ENCODE measurements at places on chromosomes 7 and 10.

GRCh38 chr10:25758041-25758457 is 176.0 kb upstream of the MYO3A start:
- no peak for DNase-seq

DNA sequence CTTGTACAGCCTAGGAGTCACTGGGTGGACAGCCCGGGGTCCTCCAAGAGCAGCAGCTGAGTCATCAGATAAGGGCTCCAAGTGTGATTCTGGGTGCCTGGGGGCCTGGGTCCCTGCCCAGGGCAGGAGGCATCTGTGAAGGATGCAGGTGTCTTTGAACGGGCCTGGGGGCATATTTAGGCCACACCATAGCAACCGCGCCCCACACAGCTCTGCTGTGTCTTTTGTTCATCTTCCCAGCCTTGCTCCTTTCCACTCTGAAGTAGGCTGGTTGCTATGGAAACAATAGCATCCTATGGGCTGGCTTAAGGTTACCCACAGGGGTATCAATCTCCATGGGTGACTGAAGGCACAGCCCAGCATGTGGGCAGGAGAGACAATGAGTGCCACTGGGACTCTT is 324.7 kb downstream of the TCERG1L start:
- DNase-seq, result no peak

DNA sequence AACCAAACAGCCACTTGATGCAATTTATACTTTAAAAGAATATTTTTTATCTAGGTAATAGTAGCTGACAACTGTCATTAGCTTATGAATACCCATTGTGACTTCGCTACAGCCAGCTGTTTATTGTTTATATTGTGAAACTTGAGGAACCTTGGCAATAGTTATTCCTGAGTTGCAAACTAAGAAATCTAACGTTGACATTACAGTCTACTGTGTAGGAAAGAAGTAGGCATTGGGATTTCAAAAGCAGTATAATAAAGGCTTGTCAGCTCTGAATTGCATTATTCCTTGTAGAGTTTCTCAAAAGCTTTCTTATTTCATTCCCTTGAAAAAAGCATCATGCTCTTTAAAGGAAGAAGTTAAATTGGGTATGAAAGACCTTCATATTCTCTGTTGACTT is 42.7 kb upstream of the OIT3 start:
- DNase-seq, result no peak

GRCh38 chr10:15719049-15719898 is 448 bp downstream of the ITGA8 start:
- DNase-seq, result no peak

DNA sequence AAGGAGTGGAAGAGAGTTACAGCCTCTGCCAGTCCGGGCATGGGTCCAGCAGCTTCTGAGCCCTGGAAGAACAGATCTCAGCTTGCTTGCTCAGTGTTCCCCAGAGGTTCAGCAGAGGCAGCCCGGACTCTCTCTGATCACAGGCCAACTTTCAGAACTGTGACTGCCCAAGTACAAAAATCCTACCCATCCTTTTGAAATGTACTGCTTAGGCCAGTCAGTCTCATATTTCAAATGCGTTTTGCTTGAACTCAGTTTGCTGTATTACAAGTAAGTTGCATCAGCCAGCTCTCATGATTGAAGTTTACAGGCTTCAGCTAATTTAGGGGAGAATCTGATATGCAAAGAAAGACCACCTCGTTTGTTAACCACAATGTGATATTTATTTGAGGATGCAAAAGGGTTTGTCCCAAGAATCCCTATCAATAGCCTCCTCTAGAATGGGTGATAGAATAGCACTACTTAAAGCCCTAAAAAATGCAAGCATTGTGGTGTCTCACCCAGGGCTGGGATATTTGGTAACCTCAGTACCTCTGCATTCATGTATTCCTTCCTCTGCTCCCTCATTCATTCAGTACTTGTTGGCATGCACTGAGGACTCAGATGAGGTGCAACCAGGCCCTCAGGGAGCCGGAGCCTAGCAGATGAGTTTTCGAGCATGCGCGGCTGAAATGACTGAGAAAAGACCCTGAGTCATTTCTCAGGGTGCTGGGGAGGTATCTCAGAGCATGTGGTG is 7.0 kb downstream of the AIMP2 start:
- DNase-seq, result no peak

- DNase-seq, result no peak
Observed at GRCh38 chr7:151696721-151697514, 177.2 kb upstream of the RHEB start.

DNA sequence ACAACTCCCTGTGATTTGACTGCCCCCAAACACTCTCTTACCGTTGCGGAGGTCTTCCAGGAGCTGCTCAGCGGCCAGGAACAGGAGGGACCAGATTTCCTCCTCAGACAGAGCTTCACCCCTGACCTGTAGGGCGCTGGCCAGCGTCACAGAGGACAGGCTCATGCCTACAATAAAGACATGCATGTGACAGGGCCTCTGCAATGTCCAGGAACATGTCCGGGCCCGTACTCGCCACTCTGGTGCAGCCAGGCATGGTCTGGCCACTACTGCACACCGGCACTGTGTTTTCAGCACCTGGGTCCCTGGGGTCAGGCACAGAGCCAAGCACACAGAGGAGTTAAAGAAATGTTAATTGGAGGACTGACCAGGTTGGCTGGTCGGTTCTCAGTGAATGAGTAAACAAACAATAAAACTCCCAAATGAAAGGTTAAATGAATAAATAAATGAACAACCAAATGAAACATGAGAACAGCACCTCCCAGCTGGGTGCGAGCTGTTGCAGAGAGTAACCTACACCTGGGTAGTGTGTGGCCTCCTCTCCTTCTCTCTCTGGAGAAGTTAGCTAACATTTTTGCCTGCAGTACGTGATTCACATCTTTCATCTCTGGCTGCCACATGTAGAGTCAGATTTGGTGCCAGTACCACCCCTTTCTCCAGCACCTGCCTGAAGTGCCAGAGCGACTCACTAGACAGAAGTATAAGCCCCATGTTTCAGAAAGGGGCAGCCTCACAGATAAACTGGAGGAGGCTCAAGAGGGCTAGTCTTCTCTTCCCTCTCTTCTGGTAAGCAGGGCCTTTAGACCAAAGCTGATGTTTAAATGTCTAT is 22.8 kb downstream of the FRMPD2 start:
- DNase-seq, result no peak

GRCh38 chr10:70359017-70359550 is 23.3 kb downstream of the LRRC20 start:
- DNase-seq, result no peak

DNA sequence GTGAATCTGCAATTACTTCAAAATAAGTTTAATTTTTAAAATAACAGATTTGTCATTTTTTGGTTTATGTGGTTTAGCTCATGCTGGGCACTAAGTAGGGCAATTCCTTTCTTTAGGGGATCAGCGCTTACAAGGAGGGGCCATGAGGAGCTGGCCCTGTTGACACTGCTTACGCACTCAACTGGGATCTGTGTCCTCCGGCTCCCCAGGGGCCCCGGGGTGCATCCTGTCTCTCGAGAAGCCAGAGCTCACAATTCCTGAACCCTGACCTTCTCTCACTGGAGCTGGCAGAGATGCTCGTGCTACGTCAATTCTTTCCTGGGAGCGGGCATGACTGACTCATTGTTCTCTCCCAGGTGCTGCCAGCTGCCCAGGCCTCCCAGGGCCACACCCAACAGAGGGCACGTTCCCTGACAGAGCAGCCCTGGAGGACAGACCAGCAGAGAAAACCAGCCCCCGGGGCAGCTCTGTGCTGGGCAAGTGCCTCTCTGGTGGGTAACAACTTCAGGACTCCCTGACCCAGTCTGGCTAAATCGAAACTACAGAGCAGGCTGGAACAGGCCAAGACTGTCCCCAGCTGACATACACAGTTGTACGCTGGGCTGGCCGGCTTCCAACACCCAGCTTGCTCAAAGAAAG is 36.8 kb downstream of the CTBP2 start:
- DNase-seq, result no peak

DNA sequence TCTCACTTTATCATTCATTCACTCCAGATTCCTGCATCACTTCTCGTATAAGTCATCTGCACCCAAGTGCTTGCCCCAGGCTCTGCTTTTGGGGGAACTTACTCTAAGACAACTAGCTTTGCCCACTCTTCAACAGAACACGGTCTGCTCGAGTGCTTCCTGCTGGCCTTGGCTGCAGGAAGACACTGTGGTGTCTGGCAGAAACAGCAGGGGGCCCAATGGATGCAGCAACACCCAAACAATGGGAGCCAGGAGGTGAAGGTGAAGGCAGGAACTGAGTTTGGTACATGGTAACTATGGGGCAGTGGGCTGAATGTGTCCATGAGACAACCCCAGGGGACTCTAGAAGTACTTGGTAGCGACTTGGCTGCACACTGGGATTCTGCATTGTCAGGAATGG is 344.0 kb downstream of the REEP3 start:
- DNase-seq, result no peak

DNA sequence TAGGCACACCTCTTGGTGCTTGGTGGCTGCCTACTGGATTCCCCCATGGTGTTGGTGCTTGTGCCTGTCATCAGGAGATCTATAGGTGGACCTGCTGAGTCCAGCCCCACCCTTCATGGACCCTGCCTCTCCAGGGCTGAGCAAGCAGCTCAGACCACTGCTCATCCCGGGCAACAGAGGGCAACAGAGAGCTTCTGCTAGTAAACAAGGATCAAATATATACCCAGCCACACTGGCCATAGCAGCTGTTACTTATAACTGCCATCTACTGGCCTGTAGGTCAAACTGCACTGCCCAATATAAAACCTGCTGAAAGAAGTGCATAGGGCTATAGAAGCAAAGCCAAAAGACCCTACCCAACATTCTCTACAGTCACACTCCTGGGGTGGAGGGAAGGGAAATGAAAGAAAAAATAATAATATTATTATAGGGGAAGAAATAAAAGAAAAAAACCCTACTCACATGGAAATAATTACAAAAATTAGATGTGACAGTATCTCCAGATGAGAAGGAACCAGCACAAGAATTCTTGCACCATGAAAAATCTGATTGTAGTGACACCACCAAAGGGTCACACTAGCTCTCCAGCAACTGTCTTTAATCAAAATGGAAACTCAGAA is 54.9 kb upstream of the ZNF800 start:
- peak; percentile 40 for DNase-seq

- DNase-seq, result no peak
Observed at GRCh38 chr7:130096243-130096827, 26.0 kb downstream of the KLHDC10 start.

DNA sequence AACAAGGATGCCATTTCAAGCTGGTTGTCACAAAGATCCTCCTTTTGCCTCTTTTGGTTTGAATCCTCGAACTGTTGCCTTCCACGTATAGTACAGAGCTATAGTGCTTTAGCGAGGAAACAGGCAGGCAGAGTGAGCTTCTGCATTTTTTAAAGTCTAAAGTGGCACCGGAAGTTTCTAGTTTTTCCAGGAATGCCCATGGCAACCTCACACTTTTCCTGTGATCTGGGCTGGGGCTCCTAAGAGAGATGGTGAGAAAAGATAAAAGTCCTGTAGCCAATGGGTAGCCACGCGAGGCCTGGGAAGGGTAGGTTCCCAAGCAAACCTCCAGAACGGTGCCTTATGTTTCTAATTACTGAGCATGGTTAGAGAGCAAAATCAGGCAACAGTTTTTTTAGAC is 76.7 kb downstream of the CALD1 start:
- DNase-seq, result peak; percentile 78

DNA sequence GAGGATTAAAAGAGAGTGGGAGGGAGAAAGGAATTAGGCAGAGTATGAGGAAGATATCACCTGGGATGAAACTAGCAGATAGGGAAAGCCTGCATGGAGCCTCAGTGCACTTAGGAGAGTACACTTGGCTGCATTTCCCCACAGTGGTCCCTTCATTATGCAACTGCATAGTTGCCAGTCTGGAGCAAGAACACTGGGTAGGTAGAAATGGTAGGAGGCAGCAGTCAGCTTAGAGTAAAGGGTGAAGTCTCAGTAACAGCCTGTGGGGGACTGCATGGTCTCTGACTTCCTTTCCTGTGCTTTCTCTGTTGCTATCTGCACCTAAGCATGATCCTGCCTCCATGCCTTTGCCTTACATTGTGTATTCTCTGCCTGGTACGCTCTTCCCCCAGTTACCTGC is 14.0 kb upstream of the PCGF5 start:
- DNase-seq, result no peak

GRCh38 chr7:2607923-2608904 is 23.6 kb upstream of the TTYH3 start:
- DNase-seq, result no peak

DNA sequence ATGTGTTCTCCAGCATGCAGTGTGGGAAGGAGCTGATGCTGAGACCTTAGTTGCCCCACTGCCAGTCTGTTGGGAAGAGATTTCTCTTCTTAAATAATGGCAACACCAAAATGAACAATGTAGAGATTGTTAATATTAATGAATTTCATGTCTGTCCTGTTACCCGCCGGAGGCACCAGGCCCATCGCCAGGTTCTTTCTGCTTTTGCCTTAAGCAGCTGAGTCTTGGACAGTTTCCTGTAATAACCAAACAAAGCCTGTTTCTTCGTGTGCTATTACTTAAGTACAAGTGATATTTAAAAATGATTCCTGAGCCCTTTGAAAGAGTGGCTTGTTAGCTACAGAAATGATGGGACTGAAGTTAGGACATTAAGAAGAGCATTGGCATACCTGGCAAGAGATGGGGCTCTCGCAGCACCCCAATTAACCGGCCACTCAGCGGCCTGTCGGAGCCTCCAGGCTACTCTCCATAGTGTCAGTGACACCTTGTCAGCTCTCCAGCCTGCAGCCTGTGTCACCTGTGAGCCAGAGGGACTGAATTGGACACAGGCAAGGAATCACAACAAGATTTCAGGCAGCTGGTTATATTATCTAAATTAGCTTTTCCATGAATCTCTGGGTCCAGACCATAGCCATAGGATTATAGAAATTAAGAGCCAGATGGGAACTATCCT is 142.0 kb downstream of the CELF2 start:
- DNase-seq, result no peak

DNA sequence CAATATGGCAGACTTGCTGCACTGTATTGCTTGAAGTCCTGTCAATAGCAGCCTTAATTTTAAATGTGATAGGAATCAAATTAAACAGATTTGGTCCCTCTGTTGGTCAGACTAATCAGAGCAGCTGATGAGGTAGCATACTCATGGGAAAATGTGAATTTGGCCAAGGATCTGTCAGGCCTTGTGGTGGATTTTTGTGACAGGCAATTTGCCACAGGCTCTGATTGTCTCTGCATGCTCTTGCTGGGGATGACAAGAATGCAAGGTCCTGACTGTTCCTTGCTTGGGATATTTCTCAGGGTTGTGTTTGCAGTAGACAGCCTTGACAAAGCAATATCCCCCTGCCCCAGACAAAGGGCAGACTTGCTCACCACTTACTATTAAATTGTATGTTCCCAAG is 41.5 kb upstream of the GARS1 start:
- no peak for DNase-seq

All from HFF-Myc (cell line).